A549 (cell line): ENCODE measurements at places on chromosomes 5 and 9.

DNA sequence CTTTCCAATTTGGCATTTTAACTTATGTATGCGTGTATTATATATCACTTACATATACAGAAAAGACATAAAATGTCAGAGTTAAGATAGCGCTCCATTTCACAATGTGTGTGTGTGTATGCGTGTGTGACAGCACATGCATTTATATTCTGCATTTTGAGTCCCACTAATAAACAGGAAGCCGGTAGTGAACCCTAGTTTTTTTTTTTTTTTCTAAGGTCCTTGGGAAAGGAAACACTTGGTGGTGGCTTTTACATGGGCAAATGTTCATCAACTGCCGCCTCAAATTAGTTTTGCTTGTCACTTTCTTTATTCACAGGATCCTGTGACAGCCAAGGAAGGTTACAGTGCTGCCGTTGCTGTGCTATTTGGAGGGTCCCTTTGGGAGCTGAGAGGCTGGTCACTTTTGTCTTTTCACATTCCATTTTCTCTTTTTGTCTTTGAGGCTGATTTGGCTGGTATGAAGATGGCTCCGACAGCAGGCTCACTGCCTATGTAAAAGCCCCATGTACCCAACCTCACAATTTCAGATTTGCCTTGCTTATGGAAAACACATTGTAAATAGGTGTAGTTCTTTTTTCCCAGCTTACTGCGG, 298.9 kb downstream of the CSNK1G3 start:
- no peak for DNase-seq

DNA sequence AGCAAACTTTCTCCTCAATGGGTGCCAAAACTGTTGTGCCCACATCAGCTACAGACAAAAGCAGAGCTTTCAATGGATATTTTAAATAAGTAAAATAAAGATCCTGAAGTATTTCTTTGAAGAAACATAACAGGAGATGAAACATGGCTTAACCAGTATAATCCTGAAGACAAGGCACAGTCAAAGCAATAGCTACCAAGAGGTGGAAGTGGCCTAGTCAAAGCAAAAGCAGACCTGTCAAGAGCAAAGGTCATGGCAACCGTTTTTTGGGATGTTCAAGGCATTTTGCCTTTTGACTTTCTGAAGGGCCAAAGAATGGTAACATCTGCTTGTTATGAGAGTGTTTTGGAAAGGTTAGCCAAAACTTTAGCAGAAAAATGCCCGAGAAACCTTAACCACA, 77.9 kb downstream of the ANXA1 start:
- DNase-seq = no peak

GRCh38 chr9:113632776-113633590, 169.5 kb downstream of the RGS3 start:
- no peak for DNase-seq

GRCh38 chr9:31912636-31913035, 471.8 kb upstream of the ACO1 start:
- no peak for DNase-seq

DNA sequence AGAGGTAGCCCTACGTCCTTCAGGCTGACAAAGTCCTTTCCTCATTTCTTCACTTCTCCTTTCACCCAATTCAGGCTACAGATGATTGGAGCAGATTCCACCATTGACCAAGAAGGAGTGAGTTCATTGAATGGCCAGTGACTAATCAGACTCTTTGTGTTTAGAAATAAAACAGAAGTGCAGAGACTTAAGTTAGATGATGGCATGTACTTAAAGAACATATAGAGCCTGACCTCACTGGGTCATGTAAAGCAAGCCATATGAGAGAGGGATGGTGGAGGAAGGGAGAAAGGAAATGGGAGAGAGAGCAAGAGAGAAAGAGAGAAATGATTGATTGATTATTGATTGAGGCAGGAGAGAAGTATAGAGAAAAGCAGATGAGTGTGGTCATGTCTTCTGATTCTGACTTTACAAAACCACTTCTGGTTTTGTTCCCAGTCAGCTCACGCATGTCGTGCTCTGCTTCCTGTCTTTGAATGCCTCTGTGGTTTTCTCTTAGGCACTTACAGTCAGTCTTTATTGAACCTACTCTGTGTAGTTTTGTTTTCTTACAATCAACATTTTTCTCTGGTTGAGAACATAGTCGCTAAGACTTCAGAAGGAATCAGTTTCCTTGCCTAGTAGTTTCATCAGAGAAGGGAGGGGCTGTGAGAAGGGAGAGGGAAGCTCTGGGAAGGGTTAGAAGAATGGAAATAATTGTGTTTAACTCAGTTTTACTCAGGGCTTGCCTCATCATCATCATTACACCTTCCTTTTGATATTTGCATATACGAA, 149.2 kb upstream of the KLF9 start:
- no peak for DNase-seq

GRCh38 chr5:76701298-76701697, 14.6 kb upstream of the F2R start:
- DNase-seq = no peak

DNA sequence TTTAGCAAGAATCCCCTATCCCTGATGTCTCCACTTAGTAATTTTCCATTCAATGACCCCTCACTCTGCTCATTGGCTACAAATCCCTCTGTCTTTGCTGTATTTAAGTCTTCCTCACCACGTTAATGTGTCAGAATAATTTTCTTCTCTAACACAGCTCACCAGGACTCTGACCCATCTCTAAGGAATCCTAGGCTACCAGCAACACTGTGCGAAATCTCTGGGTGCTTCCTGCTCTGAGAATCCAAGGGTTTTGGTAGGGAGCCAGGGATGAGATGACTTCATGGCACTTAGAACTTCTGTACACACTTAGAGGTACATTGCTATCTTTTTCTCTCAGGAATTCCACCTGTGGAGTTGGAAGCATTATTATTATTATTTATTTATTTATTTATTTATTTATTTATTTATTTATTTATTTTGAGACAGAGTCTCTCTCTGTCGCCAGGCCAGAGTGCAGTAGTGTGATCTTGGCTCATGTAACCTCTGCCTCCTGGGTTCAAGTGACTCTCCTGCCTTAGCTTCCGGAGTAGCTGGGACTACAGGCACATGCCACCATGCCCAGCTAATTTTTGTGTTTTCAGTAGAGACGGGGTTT, 53.5 kb downstream of the FOXI1 start:
- peak; percentile 31 for DNase-seq

DNA sequence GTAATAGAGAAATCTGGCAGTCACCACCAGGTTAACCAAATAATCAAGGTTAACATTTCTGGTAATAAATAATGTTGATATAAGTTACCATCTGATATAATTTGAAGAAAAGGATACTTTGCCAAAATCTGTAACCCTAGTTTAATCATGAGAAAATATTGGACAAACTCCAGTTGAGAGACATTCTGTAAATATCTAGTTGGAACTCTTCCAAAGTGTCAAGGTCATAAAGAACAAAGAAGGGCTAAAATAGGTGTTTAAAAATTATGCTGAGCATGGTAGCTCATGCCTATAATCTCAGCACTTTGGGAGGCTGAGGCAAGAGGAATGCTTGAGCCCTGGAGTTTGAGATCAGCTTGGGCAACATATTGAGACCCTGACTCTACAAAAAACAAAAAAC, 253.3 kb downstream of the MRPS30 start:
- DNase-seq = no peak

- DNase-seq = no peak
Measured at GRCh38 chr9:126703002-126703865, 89.5 kb downstream of the LMX1B start.
